Fibroblast of skin of left quadriceps (primary cell): ENCODE measurements at places on chromosomes 13 and 19.

GRCh38 chr19:48487948-48488347, 18.8 kb downstream of the CYTH2 start:
- DNase-seq: no peak

- DNase-seq: no peak
Observed at GRCh38 chr13:77306458-77306857, 20.4 kb downstream of the MYCBP2 start.

GRCh38 chr19:47124937-47125668, 5.5 kb upstream of the SAE1 start:
- peak; percentile 50 for DNase-seq

- no peak for DNase-seq
Observed at GRCh38 chr19:42130254-42130573, 2.0 kb downstream of the POU2F2 start.

DNA sequence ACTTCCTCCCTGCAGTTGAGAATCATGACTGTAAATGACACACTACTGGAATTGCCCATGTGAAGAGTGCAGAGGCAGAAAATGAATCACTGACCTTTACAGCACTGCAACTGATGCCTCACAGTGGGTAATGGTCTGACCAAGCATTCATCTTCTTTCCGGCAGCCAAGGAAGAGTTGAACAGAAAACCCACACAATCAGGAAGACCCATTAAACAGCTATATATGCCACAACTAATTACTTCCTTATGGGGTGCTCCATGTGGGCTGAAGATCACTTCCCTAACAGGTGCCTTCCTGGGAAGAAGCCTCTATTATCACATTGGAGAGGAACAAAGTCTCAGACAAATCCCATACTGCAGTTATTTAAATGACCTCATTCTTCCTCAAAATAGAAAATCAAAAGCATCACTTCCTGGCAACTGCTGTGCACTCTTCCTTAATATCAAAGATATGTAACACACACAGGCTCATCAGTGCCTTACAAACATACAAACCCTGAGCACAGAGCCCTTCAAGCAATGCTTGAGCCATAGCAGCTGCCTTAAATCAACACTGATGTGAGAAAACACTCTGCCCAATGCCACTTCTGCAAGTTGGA, 45.8 kb downstream of the RUBCNL start:
- DNase-seq: peak; percentile 25

DNA sequence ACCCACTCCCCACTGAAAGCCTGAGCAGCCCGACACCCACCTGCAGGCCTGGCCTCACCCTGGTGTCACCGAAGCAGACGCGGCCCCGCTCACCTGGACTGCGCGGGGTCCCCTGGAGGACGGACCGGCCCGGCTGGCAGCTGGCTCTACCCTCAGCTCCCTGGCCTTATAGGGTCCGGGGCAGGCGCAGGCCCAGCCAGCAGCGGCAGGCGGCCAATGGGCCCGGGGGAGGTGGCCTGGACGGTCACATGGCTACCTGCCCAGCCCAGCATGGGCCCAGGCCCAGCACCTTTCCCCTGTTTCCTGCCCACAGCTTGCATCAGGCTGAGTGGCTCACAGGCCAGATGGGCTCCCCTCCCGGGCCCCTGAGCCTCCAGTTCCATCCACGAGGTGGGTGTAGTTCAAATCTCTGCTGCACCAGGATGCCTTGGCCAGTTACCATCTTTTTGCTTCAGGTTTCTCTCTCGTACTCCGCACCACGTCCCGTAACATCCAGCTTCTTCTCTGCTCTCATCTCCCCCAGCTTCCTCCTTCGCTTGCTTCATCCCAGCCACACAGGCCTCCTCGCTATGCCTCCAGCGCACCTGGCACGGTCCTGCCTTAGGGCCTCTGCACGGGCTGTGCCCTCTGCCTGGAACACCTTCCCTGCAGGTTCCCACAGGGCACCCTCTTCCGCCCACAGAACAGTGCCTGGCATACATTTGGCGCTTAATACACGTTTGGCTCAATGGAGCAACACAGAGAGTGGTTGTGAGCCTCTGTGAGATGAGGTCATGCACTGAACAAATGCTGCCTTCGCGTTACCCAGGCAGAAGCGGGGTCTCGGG, at the start of gene PLIN4:
PLIN4 (minus strand) TSS at position 142 of the 827 bp plus-strand sequence. CDS start 214 bp downstream, outside the sequence.
- DNase-seq: peak; percentile 4

- DNase-seq: no peak
Observed at GRCh38 chr19:30371960-30372824, at the start of gene ZNF536. TSS of gene ZNF536 (plus strand) at chr19:30372384. CDS start at chr19:30443563, 71,179 bp downstream.

DNA sequence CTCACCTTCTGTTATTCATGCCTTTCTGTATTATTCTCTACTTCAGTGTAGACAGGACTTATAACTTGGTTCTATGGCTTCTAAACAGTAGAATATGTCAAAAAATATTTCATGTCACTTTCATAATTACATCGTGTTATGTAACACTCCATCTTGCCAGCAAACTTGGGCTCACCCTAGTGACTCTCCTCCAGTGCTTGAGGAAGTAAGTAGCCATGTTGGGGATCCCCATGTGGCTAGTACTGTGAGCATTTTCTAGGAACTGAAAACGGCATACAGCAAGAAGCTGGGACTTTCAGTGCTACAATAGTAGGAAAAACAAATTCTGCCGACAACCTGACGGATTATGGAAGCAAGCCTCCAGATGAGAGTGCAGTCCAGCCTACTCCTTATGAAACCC, 495.6 kb downstream of the SLITRK6 start:
- DNase-seq: no peak

DNA sequence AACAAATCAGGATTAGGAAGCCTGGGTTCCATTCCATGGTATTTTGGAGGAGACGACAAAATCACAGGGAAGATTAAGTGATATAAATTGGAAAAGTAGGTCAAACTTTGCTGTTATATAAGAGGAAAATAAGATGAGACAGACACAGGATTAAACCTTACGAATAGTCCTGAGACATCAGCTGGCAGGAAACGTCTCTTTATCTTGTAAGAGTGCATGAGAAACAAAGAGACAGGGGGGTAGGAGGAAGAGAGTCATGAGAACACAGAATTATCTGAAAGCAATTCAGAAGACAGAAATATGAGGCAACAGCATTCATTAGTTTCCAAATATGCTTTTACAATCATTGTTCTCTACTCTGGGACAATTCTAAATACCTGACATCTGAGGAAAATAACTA, 310.6 kb upstream of the MIR17HG start:
- DNase-seq: no peak

- DNase-seq: peak; percentile 49
Observed at GRCh38 chr19:3132971-3133792, 2.7 kb upstream of the GNA15 start.
